ENCODE measurements at places on chromosomes 4 and X.

DNA sequence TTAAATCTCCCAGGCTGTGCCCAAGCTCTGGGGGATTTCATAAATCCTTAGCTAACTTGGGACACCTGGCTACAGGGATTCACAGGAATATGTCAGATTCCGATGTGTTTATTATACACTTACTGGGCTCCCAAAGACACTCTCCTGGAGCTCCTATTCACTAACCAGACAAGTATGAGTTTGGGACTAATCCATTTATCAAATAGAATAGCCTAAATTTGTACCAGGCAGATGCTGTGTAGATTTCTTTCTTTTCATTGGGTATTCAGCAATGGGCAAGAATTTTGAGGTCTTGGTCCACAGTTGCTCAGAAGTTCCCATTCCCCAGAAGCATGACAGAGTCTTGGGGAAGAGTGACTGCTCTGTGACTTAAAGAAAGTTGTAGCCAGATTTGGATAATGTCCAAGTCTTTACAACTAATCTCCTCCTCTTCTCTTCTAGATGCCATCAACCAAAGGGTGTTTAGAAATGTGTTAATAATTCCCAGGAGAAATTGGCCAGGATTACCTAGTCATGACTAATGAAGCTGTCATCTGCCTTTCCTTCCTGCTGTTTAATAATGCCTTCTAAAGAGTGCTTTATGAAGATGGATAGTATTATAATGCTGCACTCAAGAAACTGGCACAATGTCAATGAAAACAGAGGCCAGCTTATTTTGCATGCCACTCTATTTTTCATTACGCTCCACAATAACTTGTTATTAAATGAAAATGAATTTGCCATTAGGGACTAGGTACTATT lies 120.9 kb downstream of the CHIC2 start:
- no peak for DNase-seq

- DNase-seq: no peak
Measured at GRCh38 chr4:37827030-37827685, 672 bp downstream of the PGM2 start.

DNA sequence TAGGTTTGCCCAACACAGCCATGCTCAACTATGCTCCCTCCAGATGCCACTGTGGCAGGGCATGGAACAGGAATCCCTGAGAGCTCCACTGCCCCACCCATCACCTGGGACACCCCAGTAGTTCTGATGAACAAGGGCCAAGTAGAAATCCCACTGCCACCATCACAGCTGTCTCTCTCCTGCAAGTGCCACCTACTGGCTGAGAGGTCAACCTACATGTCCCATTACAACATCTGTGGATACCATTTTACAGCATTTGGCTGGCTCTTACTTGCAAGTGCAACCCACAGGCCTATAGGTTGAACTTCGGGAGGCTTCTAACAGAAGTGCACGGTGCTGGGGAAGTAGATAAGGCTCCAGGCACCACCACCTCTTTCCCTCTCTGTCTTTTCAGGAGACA lies 142.5 kb downstream of the CXXC4 start:
- no peak for DNase-seq

GRCh38 chrX:44675362-44676024 lies 132.8 kb upstream of the FUNDC1 start:
- DNase-seq: no peak

- DNase-seq: no peak
Measured at GRCh38 chr4:94338681-94339351, 3.8 kb downstream of the HPGDS start.

GRCh38 chrX:56800801-56801200 lies 71.8 kb downstream of the NBDY start:
- DNase-seq: no peak

DNA sequence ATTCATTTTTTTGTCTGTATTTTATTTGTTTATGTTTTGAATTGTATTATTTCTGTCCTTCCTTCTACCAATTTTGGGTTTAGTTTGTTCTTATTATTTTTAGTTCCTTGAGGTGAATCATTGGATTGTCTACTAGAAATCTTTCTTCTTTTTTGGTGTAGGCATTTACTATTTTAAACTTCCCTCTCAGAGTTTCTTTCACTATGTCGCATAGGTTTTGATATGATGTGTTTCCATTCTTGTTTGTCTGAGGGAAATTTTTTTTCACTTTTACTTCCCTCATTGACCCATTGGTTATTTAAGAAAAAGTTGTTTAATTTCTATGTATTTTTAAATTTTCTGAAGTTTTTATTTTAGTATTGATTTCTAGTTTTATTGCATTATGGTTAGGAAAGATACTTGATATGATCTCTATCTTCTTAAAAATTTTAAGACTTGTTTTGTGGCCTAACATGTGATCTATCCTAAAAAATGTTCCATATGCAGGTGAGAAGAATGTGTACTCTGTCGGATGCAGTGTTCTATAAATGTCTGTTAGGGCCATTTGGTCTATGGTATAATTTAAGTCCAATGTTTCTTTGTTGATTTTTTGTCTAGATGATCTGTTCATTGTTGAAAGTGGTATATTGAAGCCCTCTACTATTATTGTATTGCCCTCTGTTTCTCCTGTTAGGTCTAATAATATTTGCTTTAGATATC lies 68.8 kb downstream of the IL15 start:
- DNase-seq: no peak

GRCh38 chrX:111387470-111388070 lies 24.4 kb downstream of the DCX start:
- no peak for DNase-seq

DNA sequence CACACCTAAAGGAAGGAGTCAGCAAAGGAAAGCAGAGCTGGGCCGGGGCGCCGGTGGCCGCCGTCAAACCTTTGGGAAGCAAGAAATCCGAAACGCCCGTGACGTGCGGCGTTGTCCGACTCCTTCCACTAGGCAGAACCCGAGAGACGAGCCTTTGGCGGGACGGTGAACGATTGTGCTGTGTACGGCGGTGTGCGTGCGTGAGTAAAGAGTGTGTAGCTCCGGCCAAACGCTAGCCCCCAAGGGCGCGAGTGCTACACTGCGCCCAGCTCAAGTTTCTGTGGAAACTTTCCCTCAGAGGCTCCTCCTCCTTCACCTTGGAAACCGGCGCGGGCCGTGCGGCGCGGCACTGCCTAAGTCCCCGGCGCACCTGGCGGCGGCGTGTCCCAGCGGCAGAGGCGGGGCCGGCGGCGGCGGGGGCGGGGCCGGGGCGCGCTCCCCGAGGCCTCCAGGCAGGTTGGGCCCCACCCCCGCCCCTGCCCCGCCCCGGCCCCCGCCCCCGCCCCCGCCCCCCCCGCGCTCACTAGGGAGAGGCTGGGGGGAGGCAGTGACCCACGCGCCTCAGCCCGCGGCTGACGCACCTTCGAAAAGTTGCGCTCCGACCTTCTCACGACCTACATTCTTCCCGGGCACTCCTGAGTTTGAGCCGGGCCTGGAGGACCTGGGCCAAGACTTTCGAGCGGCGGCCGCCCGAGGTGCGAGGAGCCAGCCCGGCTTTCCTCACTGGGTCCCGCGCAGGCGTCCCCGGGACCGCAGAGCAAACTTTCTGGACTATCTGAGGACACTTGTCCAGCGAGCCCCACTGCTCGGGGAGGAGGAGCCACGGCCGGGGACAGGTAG lies at the start of gene FHIP1A:
Gene FHIP1A, plus strand, starts transcription at position 547 of the 840 bp plus-strand sequence. CDS start 157,084 bp downstream, outside the sequence.
- DNase-seq: peak; percentile 74

DNA sequence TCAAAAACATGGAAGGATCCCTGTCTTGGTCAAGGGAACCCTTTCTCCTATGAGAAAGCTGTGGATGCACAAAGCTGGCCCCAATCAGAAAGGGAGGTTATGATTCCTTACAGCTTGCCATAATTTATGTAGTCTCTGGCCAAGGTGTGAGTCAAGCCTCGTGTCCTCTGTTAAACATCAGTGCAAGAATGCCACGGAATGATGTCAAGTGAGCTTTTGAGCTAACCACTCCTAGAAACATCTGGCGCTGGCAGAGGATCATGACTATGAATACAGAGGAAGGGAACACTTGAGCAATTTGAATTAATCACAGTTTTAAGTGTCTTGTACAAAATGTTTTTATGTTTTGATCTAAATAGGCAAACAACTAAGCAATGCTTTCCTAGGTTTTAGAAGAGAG lies 51.5 kb upstream of the RAP2C start:
- no peak for DNase-seq

DNA sequence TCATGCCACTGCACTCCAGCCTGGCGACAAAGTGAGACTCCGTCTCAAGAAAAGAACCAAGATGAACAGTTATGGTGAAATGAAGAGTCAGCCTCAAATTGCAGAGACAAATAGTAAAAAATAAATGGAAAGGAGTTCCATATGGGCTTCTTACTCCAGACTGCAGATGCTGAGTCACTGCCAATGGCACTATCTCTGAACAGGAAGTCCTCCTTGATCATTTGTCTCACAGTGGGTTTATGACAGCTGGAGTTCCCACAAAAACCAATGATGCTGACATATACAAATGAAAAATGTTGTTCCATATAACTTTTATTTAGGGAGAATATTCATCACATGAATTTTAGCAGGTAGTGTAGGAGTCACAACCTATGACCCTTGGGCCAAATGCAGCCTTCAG lies 631.6 kb downstream of the PCDH18 start:
- no peak for DNase-seq

All from stimulated activated CD4-positive, alpha-beta T cell treated with anti-CD3 and anti-CD28 coated beads, TNF-alpha, amount 100 ng/mL, for 1 hour (primary cell).